ENCODE measurements at places on chromosomes 16 and 17.

- no peak for DNase-seq
These were observed 32.4 kb downstream of the ANKFN1 start for GRCh38 chr17:56185491-56186221.

DNA sequence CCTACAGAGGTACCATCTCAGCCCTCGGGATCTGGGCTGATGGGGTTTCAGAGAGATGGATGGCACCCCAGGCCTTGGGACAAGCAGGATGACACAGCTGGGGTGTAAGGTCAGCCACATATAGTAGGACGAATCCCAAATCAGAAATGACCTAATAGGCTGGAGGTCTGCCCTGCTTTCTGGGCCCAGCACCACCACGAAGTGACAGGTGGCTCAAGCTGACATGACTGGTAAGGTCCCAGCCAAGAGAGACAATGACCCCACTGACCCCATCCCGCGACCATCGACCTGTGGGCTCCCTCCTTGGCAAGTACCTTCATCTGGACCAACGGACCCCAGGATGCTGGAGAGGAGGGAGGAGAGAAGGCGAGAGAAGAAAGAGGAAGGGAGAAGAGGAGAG, 15.6 kb downstream of the CAMKK1 start:
- no peak for DNase-seq

GRCh38 chr16:88296437-88297177, 86.2 kb upstream of the ZNF469 start:
- DNase-seq = no peak

DNA sequence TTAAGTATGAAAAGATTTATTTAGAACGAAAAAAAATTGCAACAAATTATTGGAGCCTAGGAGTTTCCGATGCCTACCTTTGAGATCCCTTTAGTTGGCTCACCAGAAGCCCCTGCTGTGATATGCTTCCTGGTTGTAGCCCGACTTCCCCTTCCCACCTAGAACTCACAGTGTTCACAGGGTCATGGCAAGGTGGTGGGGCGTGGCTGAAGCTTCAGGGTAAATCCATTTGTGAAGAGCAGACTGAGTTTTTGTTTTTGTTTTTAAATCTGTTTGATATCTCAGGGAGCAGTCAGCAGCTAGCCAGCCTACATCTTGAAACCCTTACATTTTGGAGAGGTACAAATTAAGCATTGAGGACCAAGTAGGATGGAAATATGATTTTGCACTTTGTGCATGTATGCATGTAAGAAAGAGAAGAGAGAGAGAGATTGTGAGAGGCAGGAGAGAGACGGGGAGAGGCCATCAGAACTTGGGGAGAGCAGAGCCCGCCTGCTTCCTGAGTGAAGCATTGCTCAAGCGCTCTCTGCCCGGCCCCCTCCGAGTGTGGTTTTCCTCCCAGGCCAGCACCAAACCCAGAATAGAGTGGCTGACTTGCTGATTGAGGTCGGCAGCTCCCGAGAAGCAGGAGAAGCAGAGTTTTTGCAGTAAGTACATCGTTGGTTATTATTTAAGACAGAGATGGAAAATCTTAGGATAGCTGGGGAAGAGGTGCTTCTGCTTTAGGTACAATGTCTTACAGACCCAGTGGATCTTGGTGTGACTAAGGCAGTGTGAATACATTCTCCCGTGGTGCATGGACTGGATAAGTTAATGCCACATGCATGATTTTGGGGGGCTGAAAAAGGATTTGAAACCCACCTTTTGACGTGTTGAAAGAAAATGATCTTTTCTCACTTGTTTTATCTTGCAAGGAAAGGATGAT, 64.2 kb downstream of the SPECC1 start:
- no peak for DNase-seq

GRCh38 chr17:12990041-12990808, 27.6 kb downstream of the ELAC2 start:
- DNase-seq = no peak

DNA sequence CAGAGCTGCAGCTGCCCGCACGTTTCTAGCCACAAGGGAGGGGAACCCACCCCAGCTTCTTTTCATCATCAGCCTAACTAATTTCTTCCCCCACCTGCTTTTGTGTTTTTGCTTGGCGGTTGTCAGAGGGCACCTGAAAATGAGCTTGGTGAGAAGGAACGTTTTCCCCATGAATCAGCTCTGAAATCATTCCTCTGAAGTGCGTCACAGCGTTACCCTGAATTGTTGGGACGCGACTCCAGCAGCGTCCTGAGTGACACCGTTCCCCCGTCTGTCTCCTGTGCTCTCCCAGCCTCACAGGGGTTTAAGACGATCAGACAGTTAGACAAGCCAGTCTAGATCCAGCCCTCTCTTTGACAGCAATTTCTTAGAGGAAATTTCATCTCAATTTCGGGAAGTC, 722.9 kb upstream of the EEF2KMT start:
- DNase-seq = no peak

- DNase-seq = no peak
These were observed 167.7 kb downstream of the IRX3 start for GRCh38 chr16:54118846-54119245.

GRCh38 chr17:62600805-62601204, 26.7 kb upstream of the MRC2 start:
- no peak for DNase-seq

- peak; percentile 44 for DNase-seq
These were observed 7.5 kb downstream of the EPOP start for GRCh38 chr17:38667099-38667786.
